NCI-H1105 treated with DMSO at 0.1 percent for 48 hours (cell line): ENCODE measurements at places on chromosomes 12 and 14.
A peak's percentile ranks its signal among the peaks of the same experiment; 100 is the strongest.

DNA sequence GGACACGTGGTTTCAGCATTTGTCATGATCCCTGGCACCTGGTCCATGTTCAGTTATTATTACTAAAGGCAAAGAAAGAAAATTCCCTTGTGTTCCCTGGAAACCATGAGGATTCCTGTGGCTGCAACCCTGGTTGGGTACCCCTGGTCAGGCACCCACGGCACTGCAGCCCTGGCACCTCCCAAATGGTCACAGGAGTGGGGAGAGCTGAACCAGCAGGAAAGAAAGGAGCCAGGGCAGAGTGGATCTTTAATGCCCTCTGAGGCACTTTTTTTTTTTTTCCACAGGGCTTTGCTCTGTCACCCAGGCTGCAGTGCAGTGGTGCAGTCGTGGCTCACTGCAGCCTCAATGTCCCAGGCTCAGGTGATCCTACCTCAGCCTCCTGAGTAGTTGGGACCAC is 17.5 kb downstream of the CINP start:
- no peak for DNase-seq

DNA sequence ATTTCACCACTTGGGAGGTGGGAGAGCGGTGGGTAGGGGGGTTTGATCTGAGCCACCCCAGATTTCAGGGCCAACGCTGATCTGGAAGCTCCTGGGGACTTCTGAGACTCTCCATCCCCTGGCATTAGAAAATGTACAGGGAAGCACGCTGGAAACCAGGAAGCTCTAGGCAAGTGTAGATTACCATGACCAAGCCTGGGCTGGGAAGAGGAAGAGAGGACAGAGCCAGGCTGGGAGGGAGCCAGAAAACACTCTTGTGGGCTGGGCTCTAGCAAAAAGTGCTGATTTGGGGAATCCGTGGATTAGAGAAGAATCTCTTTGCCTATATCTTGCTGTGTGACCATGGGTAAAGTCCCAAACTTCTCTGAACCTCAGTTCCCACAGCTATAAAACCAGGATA is 236.7 kb downstream of the BCL11B start:
- DNase-seq: no peak

GRCh38 chr12:86903159-86903558 is 647.0 kb upstream of the MGAT4C start:
- no peak for DNase-seq

GRCh38 chr12:98544751-98545150 is 29.4 kb downstream of the TMPO start:
- DNase-seq: no peak

DNA sequence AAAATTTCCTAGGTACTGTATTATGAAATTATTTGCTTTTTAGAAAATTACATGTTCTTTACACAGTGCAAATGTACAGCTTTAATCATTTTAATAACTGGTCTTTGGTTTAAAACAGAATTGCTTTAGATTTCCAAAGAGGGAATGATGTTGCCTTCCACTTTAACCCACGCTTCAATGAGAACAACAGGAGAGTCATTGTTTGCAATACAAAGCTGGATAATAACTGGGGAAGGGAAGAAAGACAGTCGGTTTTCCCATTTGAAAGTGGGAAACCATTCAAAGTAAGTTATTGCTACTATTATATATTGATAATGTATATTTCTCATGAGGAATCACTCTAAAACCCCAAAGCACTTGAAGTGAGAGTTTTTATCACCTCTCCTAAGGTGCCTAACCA is 13.4 kb downstream of the LGALS3 start:
- DNase-seq: no peak

DNA sequence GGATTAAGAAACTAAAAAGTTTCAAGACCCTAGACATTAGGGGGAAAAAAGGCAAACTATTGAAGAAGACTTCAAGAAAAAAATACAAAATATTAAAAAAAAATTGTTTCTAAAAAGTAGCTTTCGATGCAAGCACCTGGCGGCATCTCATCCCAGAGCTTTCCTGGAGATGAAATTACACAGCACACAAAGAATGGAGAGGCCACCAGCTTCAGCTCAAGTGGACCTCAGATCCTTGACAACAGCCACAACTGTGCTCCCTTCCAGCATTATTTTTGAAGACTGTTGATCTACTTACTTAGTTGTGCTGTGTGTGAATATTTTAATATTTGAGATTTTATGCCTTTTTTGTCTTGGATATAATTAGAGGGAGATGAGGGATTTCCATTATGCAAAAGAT is 479.0 kb downstream of the GLT1D1 start:
- DNase-seq: no peak

DNA sequence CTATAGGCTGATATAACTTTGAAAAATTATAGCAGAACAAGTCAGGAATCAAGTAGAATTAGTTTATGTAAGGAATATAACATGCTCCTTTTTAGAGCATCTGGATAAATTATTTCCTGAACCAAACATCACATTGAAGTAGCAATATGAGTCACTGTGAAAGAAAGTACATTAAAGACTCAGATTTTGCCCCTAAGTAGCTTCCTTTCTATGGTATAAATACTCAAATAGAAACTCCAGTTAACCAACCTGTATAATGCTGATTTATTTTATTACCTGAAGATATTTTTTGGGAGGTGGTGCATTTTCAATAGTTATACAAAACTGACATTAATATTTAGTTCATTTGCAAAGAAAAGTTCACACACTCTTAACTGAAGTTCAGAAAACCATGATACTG is 312.1 kb downstream of the ITPR2 start:
- no peak for DNase-seq

GRCh38 chr14:68977718-68978171 is 1.4 kb downstream of the ACTN1 start:
- no peak for DNase-seq

DNA sequence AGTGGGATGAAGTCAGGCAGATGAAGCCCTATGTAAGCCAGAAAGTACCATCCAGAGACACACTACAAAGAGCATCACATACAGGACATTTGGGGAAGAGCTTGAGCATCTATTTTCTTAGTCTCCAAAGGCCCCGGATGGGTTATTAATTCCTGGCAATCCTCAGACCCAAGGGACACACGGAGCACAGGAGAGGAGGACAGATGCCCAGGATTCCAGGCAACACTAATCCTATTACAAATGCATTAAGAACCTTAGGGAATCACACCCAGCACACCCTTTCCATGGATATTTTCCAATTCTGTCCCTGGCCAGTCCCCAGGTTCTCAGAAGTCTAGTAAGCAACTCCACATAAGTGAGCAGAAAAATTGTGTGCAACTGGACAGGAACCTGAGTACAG is 65.9 kb downstream of the CMKLR1 start:
- DNase-seq: no peak

DNA sequence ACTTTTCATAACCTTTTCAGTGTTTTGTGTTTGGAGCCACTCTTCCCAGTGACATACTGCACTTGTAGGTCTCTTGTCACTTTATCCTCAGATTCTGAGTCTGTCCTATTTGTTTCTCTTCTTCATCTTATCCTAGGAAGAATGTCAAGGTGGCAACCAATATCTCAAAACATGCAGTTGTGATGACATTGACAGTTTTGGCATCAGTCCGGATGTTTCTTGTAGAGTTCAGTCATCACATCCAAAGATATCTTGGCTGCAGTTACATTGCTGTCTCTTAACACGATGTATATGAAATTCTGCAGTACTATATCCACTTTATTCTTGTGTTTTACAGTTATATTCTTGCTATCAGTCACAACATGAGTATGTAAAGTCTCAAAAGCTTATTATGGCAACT is 6.4 kb downstream of the ADIPOR2 start:
- no peak for DNase-seq

- no peak for DNase-seq
These were observed 11.0 kb upstream of the MGP start for GRCh38 chr12:14896521-14897169.

DNA sequence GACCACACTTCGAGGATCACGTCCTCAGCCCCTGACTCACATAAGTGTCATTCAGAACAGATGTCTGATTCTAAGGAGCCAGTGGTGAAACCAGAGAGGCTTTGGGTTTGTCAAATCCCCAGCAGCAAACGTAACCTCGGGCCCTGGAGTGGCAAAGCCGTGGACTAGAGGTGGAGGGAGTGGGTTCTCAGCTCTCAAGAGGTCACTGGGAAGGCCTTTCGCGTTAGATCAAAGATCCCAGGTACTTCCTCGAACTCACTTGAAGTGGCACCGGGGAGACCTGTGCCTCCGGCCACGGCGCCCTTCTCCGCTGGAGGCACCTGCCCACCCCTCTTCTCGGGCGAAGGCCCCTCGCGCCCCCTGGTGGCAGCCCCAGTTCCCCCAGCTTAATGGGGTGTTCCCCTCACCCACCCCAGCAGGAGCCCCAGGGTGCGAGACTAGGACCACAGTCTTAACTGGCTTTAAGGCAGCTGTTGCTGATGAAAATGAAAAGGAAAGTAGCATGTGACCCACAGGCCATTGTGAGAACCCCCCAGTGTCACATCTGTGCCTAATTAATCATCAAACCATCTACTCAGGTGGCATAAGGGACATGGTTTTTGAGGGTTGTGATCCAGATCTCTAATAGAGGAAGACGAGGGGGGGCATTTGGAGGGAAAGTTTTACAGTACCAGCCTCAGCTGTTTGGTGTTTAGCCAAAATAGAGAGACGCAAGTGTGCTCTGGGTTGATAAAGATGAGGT is 672 bp upstream of the ESR2 start:
- peak; percentile 74 for DNase-seq

GRCh38 chr12:29591140-29592020 is 93.9 kb upstream of the OVCH1 start:
- DNase-seq: no peak

DNA sequence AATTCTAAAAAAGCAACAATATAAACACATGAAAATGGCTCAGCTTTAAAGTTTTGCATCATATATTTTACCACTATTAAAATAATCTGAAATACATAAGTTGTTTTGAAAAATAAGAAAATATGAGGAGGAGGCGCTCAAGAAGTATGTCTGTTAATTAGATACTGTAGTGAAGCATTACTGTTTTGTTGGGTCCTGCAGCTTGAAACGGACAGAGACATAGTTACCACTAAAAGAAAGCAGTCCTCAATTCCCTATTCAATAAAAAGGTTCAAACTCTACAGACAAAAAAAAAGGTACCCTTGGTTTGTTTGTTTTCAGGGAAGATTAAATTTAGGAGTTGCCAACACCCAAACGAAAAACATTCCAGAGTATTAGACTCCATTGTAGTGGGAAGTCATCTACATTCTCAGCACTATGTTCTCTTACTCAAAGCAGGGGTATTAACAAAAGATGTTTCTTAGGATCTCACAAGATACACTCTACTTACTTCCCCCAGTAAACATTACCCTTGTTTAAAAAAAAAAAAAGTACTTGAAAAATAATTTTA is 3.0 kb downstream of the PAWR start:
- no peak for DNase-seq

DNA sequence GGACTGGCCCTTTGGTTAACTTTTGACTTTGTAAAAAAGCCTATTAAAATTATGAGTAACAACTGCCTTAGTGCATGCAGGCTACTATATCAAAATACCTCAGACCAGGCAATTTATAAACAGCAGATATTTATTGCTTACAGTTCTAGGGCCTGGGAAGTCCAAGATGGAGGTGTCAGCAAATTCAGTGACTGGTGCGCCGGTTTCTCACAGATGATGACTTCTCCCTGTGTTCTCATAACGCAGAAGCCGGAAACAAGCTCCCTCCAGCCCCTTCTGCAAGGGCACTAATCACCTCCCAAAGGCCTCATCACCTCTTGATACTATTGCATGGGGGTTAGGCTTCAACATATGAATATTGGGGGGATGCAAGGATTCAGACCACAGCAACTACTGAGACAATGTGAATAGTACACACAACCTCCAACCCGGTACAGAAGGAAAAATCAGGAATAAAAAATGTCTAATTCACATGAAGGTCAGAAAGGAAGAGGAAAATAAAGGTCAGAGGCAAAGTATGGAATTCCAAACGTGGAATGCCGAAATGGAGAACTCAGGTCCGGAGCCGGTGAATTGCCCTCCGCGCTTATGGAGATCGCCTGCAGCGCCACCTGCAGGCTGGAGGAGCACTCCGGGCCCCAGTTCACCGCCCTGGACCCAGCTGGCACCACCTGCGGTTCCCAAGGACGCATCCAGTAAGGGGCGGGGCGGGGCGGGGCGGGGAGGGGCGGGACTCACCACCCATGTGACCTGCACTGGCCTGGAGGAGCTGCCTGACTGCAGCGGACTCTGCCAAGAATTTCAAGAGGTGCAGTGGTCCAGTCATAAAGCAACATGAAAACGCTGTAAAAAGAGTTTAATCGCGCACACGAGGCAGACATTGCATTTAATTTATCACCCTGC is 203.4 kb downstream of the KIF26A start:
- no peak for DNase-seq

DNA sequence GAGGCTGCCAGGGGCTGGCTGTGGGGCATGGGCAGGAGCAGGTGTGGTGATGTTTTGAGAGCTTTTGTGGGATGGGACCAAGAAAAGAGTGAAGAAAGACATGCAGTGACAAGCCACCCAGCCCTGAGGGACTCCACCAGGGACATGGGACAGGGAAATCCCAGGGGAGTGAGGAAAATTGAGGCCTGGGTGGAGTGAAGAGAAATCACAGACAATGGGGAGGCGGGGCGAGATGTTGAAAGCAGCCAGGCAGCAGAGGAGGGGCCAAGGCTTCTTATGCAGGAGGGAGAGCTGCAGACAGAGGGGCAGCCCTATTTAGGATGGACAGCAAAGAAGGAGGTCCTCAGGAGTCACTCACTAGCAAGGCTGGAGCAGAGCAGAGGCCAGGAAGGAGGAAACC is 4.2 kb upstream of the KRT1 start:
- DNase-seq: no peak

DNA sequence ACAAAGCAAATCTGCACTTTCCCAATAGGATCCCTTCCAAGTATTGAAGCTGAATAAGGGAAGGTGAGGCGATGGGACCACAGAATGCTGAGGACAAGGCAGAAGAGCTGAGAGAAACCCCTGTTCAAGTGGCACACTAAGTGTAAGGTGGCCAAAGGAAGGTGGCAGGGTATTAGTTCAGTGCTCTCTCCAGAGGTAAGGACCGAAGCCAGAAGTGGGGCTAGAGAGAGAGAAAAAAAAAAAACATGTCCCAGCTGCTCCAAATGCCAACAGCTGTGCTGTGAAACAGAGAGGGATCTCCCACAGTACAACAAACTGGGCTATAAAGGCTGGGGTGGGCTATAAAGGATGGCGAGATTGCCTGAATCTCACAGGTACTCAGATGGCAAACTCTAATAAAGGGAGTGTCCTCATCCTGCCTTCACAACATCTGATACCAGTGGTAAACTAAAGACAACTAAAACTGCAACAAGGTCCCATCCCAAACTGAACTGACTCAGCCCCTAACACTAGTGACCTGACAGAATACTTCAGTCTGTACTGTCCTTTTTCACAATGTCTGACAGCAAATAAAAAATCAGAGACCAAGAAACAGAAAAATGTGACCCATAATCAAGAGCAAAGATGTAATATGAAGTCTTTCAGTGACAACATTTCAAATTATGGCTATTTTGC is 47.9 kb downstream of the CDK17 start:
- no peak for DNase-seq
